ENCODE measurements at places on chromosomes 1 and 21.

GRCh38 chr1:175597205-175597604 is 146.2 kb downstream of the TNR start:
- no peak for DNase-seq

DNA sequence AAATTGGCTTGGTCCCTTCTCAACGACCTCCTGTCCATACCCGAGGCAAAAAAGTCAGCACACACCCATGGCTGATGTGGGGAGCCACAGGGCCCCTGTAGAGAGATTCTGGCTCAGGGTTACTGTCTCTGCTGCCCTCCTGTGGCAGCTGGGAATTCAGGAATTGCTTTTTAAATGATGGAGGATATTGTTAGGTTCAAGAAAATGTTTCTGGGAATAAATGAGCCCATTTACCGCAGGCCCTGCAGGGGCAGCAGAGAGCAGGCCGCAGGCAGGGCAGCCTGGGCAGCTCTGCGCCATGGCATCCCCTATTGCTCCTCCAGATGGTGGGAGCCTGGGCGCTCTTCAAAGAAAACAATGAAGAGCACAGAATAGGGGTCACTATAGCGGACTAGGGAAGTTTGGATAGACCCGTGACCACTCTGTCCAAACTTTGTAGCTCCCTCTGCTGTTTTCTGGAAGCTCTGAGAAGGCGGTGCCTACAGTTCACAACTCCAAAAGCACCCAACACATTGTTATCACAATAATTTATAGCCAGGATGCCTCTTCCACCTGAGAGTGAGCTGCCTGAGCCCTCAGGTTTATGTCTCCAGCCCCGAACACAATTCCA is 201.1 kb downstream of the BACH1 start:
- no peak for DNase-seq

- DNase-seq, result peak; percentile 69
These were observed at the start of gene USP25 for GRCh38 chr21:15729674-15730483. USP25 (plus strand) TSS chr21:15729982; CDS start chr21:15730394, 412 bp downstream.

DNA sequence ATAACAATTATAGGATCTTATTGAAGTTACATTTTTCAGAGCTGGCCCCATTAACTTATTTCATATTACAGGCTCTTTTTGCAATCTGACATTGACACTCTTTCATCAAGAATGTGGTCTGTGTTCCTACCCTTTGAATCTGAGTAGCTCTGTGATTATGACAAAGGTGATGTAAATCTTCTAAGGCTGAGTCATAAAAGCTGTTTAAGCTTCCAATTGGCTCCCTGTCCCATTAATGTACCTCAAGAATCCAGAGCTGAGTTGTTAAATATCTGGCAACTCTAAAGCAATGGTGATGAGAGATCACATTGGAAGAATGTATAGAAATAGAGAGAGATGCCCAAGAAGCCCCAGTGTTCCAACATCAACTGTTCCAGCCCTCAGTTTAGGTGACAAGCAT is 178.5 kb upstream of the DEPDC1 start:
- no peak for DNase-seq

- DNase-seq, result no peak
These were observed 1.1 kb upstream of the CD46 start for GRCh38 chr1:207750631-207751305.

DNA sequence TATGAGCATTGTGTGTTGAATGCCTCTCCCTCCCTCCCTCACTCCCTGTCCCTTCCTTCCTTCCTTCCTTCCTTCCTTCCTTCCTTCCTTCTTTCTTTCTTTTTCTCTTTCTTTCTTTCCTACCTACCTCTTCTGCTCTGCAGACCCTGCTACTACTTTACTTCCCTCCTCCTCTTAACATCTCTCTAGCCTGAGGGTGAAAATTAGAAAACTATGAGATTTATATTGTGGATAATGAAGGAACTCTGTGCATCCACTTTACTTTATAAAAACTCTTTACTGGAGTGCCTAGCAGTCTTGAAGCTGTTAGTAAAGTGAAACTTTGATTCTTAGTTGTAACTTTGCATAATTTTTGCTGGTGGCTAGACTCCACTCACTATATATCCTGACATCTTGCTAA is 572.2 kb downstream of the RWDD3 start:
- DNase-seq, result no peak

DNA sequence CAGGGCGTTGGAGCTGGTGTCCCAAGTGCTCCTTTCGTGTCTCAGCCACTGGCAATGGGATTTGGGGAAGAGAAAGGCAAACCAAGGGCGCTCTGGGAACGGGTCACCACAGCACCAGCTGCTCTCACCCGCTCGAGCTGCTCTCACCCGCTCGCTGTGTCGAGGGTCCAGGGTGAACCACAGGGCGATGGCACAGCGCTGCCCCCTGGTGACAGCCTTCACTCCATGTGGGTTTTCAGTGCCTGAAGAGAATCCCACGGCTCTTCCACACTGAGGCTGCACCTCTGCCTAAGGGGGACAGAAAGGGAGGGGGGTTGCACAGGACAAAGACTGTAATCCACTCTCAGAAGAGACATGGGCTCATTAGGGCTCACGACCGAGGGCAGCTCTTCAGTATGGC is 7.1 kb upstream of the CLDN19 start:
- peak; percentile 25 for DNase-seq

DNA sequence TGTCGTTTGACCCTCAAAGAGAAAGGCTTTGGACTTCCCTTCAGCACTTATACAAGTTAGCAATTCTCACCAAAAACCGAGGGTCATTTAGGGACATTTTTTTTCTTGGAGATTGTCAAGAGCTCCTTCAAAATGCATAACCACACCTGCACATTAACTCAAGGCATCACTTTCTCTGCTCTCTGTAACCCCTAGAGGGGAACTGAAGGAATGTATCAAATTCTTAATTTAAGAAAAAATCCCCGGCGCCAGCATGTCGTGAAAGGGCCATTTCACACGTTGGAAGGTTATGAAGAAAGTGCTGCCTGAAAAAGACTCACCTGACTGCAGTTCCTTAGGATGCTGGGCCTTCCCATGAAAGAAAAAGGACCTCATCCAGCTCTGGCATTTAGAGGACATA is 131.6 kb upstream of the ZC3H12A start:
- DNase-seq, result no peak

DNA sequence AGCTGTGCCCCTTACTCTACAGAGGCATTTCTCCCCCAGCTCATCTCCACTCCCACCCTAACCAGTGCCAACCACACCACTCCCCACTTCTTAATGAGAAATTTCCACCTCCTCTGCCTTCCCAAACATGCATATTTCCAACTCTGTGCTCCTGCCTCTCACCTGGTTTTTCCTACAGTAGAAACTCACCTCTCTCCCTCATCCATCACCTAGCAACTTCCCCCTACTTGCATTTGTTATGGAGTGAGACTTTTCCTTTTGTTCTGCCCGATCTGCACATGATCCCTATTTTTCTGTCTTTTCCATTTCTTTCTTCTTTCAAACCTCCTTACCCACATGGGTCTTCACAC is 11.9 kb downstream of the RGS8 start:
- no peak for DNase-seq

- no peak for DNase-seq
These were observed 86.1 kb upstream of the POU3F1 start for GRCh38 chr1:38132681-38133080.

DNA sequence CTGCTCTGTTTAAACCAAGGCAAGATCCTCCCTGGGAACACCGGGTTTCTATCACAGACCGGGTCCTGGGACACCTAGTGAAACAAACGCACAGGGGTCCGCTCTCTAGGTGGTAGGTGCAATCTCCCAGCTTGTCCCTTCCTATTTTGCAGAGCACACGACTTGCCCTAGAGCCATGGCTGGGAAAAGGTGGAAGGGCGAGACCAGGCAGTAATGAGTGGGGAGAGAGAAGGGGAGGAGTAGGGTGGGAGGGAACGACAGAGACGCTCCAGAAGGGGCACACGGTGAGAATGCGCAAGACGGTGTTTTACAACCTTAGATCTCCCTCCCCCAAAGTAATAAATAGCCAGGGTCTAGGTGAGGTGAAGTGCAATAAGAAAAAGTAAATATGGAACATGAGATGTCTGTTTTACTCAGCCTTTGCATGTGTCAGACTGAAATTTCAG is 9.3 kb upstream of the ARHGAP29 start:
- DNase-seq, result no peak

DNA sequence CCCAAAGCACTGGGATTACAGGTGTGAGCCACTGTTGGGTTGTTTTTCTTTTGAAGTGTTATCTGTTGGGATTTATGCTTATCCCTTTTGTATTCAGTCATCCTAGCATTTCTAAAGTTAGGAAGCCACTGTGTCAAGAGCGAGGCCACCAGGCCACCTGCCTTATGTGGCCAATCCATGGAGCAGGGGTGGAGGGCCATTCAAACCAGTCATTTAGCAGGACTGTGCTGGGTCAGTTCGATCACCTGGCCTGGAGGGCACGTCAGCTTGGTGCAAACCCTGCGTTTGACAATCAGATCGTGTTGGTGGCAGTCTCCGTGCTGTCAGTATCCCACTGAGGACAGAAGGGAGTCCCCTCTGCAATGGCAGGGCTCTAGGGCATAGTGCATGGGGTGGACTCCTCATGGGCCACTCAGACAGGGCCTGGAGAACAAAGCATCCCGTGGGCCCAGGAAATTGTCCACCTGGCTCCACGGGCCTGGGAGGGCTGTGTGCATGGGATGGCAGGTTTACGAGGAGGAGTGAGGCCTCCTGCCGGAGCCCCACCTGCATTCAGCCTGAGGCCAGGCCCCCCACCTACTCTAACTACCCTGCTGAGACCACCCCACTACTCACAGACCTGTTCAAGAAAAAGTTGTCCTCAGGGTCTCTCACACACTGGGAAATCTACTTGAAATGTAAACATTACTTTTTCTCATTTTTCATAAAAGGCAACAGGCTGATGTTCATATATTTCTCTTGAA is 242.3 kb downstream of the SDCCAG8 start:
- no peak for DNase-seq

- DNase-seq, result no peak
These were observed 135.2 kb downstream of the SLC44A5 start for GRCh38 chr1:75475696-75476095.

DNA sequence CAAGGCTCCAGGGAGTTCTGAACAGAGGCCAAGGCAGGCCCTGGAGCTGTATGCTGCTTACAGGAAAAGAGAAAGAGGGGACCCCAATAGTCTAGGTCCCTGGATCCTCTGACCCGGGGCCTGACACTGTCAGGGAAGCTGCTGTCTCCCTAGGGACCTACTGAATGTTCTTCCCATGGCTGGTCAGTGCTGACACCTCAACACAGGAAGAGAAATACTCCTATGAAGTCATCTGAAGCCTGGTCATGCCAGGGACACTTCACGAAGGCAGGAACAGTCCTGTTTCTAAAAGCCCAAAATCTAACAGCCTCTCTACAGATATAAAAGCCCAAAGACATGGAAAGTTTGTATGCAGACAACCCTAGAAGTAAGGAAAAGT is 1.7 kb upstream of the LAD1 start:
- no peak for DNase-seq

DNA sequence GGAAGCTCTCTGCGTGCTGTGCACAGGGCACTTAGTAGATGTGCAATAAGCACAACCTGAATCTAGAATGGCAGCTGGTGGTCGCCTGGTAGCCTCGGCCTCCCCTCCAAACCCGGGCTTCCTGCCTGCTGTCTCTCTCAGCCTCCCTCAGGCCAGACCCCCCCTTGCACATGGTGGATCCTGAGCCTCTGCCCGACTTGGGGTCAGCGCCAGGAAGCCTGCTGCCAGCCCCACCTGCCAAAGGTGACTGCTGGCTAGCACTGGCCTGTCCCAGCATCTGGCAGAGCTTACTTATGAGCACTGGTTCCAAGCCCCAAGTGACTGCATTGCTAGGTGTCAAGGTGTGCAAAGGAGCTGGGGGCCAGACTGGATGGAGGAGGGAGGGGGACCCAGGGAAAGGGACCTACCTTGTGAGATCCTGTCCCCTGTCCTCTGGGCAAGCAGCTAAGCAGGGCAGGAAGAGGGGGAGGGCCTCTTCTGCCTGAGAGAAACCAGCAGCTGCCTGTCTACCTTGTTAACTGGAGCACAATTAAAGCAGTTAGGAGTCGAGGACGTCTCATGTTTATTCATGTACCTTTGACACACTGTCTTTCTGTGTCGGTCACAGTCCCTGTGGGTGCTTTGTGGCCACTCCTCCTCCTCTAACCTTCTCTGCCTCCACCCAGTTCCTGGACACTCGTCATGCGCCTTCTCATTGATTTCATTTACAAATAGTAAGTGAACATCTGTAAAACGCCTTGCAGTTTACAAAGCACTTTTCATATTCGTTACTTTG is 100.9 kb downstream of the DDX20 start:
- DNase-seq, result no peak

DNA sequence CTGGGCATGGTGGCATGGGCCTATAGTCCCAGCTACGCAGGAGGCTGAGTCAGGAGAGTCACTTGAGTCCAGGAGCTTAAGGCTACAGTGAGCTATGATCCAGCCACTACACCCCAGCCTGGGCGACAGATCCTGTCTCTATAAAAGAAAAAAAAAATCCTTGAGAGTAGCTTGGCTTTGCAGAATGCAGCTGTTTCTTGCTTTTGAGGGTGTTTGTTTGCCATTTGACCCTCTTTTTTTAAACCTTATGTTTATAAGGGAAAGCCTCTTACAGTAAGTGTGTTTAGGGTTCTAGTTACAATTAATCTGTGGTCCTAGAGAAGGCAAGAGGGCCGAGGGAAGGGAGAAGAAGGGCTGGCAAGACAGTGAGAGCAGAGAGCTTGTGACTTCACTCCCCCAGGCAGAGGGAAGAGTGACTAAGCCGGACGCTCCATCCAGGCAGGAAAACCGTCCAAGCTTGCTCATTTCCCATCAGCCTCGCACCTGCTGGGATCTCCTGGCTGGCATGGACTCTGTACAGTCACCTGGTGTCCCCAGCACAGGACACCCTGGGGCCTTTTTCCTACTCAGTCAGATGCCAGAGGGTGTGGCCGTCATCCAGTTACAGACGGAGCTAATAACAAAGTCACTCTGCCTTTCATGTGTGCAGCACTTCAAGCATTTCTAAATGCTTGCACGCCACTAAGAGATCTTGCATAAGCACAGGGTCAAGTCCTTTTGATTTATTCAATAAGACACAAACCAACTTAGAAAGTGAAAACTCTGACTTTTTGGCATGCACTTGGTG is 55.5 kb upstream of the PSEN2 start:
- no peak for DNase-seq

DNA sequence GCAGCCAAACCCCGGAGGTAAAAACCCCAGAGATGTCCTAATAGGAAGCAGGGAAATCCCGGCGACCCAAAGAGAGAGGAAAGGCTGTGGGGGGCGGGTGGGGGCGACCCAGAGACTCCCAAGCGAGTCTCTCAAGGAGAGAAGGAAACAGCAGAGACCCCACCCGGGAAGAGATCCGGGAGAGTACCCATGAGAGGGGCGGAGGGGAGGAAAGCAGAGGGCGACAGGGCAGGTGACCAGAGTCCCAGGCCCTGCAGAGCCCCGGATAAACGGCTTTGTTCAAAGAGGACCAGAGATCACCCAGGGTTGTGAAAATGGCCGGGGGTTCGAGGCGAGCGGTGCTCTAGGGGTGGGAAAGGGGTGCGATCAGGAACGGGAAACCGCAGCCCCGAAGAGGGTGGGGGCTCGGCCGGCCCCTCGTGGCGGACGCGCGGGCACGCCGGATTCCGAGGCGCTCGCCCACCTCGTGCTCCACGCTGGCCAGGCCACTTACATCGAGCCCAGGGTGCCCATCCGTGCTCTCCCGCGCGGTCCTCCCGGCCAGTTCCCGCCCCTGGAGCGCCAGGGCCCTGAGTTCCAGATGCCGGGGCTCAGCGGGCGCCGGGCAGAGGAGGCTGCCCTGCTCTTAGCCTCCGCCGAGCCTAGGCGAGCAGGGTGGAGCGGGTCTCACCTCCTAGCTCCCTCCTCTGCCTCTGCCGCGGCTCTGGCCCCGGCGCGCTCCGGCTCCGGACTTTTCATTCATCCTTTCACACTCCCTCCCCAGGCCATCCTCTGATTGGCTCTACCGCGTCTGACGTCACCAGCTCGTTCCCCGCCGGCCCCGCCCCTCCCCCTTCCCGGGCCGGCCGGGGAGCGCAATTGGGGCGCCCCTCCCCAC is 52.3 kb downstream of the RHBG start:
- peak; percentile 34 for DNase-seq

- no peak for DNase-seq
These were observed 19.2 kb downstream of the NRDC start for GRCh38 chr1:51859333-51859732.

Measured in stimulated activated CD8-positive, alpha-beta memory T cell treated with anti-CD3 and anti-CD28 coated beads, Interleukin-4, amount 100 ng/mL, for 4 hours (primary cell).